ENCODE measurements at places on chromosomes 5 and 9. TPM values are rescaled to one million over a fixed set of nuclear protein-coding genes. Genes with fewer than 3 reads are reported as not detected.

DNA sequence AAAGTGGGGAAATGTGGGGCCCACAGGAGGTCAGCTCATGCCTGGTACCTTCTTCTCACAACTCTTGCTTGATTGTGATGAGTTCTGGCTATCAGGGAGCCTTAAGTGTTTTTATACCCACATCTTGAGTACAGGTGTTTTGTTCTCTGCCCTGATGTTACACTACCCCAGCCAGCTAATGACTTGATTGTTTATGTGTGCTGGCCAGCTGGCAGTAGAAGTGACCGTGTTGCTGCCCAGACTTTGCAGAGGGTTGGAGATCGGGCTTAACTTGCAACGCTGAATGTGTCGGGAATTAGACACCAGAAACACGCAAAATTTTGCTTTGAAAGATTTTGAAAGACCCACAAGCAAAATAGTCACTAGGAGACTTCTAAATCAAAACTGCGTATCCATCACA lies 16.9 kb upstream of the ZDHHC11B start:
- no peak for DNase-seq

DNA sequence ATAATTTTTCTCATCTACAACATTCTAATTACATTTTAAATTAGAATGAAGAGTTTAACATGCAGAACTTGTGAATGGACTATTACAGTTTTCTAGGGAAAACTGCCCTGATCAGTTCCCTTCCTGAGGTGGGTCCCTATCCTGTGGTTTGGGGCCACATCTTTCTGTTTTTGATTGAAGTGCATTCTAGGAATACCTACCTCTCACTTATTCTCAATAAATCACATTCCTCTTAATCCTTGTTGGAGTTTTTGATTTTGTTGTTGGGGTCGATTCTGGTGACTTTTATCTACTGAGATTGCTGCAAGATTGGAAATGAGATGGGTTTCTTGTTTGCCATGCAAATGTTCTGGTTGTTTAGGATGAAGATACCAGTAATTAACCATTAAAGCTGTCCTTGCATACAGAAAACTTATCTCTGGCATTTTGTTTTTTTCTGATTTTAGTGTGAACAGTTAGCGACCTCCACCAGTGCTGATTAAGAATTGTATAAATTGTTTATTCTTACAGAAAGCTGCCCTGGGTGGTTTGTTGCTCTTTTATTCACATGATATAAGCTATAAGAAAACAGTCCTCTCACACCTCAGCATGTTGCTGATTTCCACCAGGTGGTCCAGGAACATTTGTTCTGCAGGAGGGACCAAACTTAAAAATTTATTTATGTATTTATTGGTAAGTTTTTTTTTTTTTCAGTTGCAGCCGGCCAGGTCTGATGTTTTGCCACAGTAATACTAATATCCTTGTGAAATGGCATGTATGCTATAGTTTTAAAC lies 269.9 kb downstream of the FANCC start:
- no peak for DNase-seq

DNA sequence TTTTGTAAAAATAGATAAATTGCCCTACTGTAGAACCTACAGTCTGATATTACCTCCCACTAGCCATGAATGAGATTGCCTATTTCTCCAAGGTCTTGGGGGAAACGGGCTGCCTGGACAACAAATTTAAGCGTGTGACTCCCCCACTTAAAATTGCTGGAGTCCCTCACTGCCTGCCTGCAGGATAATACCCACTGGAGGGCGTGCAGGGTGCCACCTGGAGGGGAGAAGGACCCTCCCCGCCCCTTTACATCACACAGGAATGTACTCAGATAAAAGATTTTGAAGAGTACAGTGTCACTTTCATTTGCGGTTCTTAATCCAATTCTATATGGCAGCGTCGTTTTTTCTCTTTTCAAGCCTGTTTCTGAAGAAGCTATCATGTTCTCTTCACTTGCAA lies 6.2 kb upstream of the TRIM7 start:
- no peak for DNase-seq

GRCh38 chr9:108417726-108418125 lies 438.1 kb downstream of the ACTL7B start:
- DNase-seq: no peak

GRCh38 chr5:67375606-67376005 lies 179.0 kb upstream of the CD180 start:
- no peak for DNase-seq

GRCh38 chr9:18061332-18061731 lies 412.6 kb upstream of the ADAMTSL1 start:
- no peak for DNase-seq

DNA sequence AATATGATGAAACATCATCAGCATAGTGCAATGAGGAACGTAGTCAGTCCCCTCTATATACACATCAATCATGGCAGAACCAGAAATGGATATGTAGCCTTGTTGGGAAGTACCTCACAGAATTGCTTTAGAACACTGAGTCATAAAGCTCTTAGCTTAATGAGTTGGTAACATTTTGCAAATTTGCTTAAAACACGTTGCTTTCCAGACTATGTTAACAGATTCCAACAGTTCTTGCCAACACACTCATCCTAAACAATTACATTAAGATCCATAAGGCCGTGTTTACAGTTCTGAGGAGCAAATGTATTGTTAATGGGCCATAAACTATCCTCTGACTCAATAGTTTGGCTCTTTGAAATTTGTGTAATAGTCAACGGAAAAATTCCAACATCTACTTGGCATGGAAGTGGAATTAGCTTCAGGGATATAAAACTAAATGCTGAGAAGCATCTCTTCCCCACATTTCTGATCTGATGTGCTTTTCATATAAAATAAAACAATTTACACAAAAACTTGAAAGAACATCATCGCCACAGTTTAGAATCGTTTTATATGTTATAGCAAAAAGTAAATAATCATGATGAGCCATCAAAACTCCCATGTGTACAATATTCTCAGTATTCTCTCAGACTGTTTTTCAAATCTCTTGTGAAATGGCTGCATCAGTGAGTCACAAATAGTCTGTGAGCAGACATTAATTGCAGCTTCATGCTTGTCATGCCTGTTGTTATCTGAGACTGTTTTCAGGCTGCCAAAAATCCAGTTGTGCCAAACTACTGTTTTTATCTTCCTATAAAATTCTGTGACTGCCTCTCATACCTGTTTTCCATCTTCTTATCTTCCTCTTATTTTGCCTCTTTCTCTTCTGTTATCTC lies 291.9 kb downstream of the COX7C start:
- no peak for DNase-seq

GRCh38 chr9:84137968-84138367 lies 157.4 kb downstream of the RMI1 start:
- no peak for DNase-seq

DNA sequence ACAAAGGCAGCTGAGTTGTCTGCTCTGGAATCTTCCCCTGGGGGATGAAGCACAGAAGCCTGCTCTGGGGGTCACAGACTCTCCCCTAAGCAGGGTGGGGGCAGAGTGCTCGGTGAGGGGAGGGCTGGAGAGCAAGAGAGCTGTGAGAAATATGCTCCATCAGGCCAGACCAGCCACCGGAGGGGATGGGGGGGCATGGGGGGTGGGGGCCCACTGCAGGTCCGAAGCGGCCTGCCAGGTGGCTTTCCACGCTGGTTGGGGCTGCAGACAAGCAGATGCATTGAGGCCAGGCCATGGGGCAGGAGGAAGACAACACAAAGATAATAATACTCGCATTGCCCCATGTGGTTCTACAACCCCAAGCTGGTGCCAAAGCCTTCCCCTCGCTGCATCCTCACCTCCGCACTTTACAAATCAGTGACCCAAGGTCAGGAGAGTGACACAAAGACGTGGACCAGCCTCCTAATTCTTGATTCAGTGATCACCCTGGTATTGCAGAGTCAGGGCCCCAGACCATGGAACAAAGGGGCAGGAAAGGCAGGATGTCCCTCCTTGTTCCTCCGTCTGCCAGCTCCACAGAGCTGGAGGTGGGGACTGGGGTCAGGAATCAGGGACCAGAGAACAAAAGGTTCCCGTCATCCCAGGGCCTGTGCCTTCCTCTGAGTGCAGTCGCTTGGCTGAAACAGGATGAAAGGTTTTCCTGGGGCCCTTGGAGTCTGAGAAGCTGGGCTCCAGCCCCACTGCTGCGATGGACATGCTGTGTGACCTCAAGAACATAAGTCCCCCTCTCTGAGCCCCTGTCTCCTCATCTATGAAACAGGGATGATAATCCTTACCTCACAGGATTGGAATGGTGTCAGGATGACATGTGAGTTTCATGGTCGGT lies 37.2 kb upstream of the GABRP start:
- no peak for DNase-seq

DNA sequence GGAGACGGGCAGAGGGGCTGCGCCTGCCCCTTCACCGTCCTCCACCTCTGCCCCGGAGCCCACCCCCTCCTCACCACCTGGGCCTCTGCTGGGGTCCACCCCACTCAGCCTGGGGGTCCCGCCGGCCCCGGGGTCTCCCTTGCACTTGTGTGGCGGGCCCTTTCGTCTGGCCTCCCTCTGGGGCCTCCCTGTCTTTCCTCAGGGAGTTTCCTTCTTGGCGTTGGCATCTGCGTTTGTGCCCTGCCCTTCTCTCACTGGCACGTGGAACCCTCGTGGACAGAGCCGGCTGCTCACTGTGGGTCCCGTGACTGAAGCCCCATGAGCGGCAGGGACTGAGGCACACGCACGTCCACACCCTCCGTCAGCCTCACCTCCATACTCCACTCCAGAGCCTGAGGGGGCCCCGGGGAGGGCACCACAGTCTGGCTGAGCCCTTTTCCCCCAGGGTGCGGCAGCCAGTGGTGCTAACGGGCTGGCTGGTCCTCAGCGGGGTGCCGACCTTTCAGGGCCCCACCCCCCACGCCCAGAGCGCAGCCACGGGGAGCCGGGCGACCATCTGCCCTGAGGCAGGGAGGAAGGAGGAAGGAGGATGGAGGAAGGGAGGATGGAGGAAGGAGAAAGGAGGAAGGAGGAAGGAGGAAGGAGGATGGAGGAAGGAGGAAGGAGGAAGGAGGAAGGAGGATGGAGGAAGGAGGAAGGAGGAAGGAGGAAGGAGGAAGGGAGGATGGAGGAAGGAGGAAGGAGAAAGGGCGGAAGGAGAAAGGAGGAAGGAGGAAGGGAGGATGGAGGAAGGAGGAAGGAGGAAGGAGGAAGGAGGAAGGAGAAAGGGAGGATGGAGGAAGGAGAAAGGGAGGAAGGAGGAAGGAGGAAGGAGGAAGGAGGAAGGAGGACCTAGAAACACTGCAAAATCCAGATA lies 53.0 kb upstream of the NRARP start:
- no peak for DNase-seq

GRCh38 chr9:105419816-105420597 lies 27.8 kb upstream of the FSD1L start:
- DNase-seq: no peak

DNA sequence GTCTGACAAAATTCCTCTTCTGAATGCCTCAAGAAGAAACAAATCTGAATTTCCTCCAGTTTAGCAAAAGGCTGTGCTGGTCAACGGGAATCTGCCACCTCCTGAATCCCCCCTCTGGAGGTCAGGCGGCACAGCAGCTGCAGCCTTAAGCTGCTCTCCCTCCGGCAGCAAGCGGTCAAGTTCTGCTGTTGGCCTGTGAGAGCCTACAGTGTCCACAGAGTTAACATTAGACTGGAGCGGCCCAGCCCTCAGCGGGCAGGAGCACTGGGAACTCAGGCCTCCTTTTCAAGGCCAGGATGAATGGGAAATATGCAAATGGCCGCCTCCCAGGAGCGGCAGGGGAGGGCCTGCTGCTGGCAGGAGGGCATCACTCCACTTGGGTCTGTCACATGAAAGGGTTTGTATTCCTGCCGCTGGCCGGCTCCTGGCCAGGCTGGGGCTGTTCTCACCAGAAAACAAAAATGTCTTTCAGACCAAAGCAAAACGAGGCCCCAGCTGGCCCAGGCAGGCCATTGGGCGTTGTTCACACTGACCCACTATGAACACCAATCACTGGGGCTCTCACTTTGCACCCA lies 8.2 kb downstream of the ACSL6 start:
- no peak for DNase-seq

- no peak for DNase-seq
Measured at GRCh38 chr5:82523633-82524032, 245.5 kb upstream of the RPS23 start.

DNA sequence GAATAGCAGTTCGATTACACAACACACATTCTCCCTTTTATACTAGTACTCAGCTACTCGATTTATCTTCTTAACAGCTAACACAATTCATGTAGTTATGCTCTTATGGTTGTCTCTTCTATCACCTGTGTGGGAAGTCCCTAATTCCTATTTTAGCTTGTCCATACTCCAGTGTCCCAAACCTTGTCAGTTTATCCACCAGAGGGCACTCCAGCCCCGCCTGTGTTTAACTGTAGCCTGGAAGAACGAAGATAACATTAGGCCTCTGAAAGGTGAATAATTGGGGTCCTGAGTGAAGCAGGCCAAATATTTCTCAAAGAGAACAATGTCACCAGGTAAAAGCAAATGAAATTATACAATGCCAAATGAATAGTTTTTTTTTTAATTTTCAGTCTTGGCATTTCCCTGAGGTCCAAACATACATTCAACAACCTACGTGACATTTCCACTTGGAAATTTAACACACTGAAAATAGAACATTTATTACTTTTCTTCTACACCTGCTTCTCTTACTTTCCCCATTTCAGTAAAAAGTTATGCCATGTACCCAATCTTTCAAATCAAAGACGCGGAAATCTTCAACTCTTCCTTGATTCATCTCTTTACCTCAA lies 560.7 kb downstream of the HTR1A start:
- DNase-seq: peak; percentile 30

GRCh38 chr9:22210262-22210661 lies 201.2 kb upstream of the CDKN2B start:
- DNase-seq: no peak

- DNase-seq: no peak
Measured at GRCh38 chr5:38417658-38418017, 138.8 kb downstream of the LIFR start.

GRCh38 chr9:121568343-121569265 lies 69.0 kb upstream of the GGTA1 start:
- DNase-seq: no peak

DNA sequence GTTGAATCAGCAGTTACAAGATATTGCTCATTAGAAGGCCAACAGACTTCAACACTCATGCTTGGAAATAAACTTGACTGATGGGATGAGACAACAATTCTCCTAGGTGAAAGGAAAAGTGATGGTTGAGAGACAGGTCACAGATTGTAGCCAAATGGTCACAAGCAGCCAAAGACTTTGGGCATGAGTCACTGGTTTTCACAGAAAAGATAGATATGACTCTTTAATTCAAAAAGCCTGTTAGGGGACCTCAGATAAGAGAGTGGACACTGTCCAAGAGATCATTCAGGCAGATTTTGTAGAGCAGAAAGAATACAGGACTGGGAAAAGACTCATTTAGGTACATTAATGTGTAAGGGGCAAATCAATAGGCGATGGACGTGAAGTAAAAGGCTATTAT lies 982.5 kb downstream of the MAT2B start:
- DNase-seq: no peak

Gene ASPN
- not detected for total RNA-seq

Gene TUBB4B
- total RNA-seq: 249 TPM

Gene GABRP
- not detected for total RNA-seq

Gene INVS
- total RNA-seq: 18.9 TPM

Gene HNRNPA0
- 31.4 TPM for total RNA-seq

Gene TTF1
- total RNA-seq: 32.5 TPM

Gene SPINK1
- not detected for total RNA-seq

Gene SLC1A3
- total RNA-seq: 1.5 TPM

Gene LOX
- total RNA-seq: not detected

Gene CDKN2A
- total RNA-seq: 19.3 TPM

Gene TLR4
- 1.4 TPM for total RNA-seq

Gene MOB3B
- total RNA-seq: 3.2 TPM

Gene GFRA3
- not detected for total RNA-seq

All from activated naive CD8-positive, alpha-beta T cell treated with anti-CD3 and anti-CD28 coated beads, Interleukin-2, amount 10 ng/mL, durations not matched to agents 7 days and 5 days (primary cell).